ENCODE measurements at places on chromosomes 5 and 9. TPM values are rescaled to one million over a fixed set of nuclear protein-coding genes. Genes with fewer than 3 reads are reported as not detected.

DNA sequence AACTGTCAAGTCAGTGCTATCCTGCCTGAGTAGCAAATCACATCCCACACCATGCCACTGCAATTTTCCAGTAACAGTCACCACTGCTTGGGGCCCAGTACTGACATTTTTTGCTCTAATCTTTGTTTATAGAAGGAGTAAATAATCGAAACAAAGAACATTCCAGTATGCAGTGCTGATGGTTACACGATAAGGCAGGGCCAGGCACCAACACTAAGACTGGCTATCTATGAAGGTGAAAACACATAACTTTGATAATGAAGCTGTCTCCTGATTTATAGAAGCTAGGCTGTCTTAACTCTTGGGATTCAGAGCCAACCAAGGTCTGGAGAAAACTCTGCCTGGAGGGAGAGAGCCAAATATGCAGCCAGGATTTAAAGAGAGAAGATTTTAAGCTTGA, 365.3 kb downstream of the BNC2 start:
- no peak for DNase-seq

DNA sequence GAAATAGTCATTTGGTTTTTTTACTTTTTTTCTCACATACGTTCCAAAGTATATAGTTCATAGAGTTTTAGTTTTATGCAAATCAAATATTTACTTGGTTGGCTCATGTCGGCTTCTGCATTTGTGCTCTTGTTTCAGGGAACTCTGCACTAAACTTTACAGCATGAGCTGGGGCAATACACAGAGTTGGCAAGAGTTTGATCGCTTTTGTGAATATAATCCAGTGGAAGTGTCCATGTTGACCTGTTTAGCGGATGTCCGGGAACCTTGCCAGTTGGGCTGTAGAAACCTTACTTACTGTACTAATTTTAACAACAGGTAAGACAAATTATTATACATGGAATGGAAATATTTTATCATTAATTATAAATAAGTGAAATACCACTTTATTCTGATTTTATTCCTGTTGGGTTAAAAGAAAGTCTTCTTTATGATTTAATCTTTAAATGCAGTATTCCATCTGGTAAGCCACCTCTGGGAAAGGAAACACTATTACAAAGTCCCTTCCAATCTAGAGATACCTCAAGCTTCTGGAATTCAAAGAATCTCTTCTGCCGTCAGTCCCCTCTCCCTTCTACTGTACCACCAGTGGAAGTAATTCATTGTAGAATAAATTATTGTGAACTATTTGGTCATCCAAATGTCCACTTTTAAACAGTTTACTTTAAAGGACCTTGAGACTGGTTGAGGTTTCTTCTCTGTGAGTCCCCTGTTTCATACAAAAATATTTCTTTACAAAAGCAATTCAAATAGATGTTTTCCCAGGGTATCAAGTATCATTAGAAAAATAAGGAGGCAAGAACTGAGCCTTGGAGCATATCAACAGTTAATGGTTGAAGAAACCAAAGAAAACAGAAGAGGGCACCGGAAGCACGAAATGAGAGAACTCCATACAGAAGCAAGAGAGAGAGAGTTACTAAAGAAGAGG, 45.2 kb upstream of the GLIPR2 start:
- DNase-seq = no peak

INSL4 gene
- not detected for total RNA-seq

PCDHGC4 gene
- total RNA-seq = not detected

DNA sequence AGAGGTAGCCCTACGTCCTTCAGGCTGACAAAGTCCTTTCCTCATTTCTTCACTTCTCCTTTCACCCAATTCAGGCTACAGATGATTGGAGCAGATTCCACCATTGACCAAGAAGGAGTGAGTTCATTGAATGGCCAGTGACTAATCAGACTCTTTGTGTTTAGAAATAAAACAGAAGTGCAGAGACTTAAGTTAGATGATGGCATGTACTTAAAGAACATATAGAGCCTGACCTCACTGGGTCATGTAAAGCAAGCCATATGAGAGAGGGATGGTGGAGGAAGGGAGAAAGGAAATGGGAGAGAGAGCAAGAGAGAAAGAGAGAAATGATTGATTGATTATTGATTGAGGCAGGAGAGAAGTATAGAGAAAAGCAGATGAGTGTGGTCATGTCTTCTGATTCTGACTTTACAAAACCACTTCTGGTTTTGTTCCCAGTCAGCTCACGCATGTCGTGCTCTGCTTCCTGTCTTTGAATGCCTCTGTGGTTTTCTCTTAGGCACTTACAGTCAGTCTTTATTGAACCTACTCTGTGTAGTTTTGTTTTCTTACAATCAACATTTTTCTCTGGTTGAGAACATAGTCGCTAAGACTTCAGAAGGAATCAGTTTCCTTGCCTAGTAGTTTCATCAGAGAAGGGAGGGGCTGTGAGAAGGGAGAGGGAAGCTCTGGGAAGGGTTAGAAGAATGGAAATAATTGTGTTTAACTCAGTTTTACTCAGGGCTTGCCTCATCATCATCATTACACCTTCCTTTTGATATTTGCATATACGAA, 149.2 kb upstream of the KLF9 start:
- DNase-seq = peak; percentile 86

DNA sequence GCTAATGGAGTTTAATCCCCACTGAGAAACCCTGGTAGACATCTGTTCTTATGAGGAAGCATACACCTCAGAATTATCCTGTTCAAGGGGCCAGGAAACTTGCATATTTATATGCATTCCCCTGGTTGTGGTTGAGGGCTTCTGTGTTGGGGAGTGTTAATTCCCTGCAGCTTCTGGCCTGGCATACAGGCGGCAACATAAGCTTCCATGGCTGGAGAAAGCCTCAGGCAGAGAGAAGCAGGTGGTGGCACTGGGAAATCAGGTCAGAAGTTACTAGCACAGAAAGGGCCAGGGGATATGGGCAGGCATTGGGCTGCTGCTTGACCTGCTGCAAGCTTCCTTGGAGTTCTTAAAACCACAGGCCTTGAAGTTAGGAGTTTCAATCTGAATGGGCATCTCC, 166.1 kb upstream of the SEMA6A start:
- no peak for DNase-seq

ZFP2 gene
- 0.19 TPM for total RNA-seq

DNA sequence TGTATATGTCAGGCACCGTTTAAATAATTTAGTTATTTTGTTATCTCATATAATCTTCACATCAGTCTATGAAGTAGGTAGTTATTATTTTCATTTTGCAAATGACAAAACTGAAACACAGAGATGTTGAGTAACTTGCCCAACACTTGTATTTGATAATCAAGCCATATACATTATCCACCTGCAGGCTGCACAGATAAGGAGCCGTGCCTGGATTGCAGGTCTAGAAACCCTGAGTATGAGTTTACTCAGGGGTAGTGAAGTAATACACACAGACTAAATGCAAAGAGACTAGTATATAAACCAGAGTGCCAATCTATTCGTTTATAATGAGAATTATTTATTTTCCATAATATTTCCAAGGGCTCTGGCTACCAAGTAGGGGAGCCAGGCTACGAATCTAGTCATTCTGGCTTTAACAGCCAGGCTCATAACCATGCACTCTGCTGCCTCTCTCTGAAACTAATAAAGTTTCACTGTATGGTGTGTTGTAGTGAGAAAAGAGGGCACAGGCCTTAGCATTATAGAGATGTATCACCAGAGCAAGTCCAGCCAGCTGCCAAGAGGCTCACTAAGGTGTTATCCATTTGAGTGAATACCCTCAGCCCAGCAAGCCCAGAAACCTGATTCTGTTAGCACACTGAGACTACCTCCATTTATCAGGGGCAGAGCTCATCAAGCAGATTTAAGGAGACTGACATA, 4.5 kb downstream of the HEMGN start:
- no peak for DNase-seq

TLX3 gene
- not detected for total RNA-seq

DNA sequence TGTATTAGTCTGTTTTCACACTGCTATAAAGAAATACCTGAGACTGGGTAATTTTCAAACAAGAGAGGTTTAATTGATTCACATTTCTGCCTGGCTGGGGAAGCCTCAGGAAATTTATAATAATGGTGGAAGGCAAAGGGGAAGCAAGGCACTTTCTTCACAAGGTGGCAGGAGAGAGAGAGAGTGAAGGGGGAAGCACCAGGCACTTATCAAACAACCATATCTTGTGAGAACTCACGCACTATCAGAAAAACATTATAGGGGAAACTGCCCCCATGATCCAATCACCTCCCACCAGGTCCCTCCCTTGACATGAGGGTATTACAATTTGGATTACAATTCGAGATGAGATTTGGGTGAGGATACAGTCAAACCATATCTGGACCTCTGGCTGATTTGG, 34.7 kb downstream of the ADRB2 start:
- DNase-seq = no peak

- DNase-seq = no peak
These were observed 59.1 kb upstream of the PHF2 start for GRCh38 chr9:93517331-93517730.

DNA sequence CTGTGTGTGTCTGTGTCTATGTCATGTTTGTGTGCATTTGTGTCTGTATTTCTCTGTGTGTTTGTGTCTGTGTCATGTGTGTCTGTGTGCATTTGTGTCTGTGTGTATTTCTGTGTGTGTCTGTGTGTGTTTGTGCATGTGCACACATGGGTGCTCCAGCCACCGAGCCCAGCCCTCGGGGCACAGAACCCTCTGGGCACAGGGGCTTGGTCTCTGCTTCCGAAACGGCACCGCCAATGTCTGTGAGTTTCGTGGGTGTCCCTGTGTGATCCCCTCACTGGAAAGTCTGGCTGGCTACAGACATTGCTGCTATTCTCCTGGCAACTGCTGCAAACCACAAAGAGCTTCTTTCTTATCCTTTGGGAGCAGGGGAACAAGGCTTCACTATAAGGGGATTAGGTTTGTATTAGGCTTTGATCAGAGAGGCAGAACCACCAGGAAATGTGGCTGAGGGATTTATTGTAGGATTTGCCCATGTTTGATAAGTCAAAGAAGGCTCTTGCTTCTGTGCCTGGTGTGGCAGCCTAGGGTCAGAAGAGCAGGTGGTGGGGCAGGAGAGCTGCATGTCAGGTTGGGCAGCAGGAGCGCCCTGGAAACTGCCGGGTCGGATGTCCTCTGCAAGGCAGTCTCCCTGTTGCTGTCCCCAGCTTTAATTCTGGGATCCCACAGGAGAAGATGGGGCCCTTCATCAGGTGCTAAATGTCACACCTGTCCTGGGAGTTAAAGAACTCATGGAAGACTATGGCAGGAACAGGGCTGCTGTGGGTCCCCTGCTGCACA, 39.6 kb upstream of the FCN1 start:
- DNase-seq = no peak

GRCh38 chr5:160547872-160548271, 126.2 kb downstream of the PTTG1 start:
- DNase-seq = no peak

- no peak for DNase-seq
These were observed 683.8 kb downstream of the LRRC70 start for GRCh38 chr5:63262185-63262981.

DNA sequence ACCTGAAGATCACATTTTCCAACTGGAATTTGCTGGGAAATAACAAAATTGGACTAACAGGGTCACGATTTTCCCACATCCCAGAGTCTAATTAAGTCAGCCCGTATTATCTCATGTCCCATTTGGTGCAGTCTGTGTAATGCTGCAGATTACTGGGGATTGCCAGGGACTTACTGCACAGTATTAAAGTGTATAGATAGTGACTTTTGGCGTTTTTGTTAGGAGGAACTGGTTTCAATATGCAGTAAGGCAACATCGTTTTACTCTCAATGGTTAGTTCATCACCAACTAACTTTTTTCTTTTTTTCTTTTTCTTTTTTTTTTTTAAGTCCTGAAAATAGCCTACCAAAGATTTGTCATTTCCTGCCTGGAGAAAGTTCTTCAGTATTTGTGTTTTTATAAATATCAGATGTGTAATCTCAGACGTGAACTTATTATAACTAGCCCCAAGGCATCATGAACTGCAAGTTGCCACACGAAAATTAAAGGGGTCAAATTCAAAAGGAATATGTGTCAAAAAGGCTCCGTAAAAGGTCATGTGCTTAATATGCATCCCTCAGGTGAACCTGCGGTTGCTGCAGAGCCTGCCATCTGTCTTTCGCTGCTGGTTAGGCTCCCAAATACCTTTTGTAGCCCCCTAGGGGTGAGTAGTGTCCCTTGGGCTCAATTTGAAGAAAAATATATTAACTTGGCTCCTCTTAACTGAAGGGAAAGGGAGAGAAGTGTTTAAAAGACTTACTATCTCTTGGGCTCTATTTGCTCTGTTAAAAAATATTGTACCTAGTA, 176.7 kb upstream of the ADAMTSL1 start:
- no peak for DNase-seq

OR13C2 gene
- total RNA-seq = not detected

GRCh38 chr5:127094161-127094814, 21.0 kb upstream of the C5orf63 start:
- no peak for DNase-seq

DNA sequence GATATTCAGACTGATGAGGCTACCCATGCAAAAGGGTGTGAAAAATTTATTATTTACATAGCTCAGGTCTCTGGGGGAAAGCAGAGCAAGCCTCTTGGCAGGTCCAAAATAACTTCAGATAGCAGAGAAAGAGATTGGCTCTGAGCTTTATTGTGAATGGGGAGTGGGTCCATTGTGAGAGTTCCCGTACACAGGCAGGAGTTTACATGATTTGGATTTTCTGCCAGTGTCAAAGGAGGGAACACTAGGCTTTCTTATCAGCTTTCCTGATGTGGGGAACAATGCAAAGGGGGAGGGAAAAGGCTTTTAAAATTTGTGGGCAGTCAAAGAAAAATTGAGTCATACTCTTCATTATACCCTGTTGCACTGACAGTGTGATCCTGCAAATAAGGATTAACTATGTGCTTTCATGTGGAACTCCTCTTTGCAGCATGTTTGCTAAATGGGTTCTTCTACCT, 615.0 kb upstream of the RIOK2 start:
- no peak for DNase-seq

GRCh38 chr9:68904454-68904853, 109.5 kb downstream of the PRKACG start:
- DNase-seq = no peak

DNA sequence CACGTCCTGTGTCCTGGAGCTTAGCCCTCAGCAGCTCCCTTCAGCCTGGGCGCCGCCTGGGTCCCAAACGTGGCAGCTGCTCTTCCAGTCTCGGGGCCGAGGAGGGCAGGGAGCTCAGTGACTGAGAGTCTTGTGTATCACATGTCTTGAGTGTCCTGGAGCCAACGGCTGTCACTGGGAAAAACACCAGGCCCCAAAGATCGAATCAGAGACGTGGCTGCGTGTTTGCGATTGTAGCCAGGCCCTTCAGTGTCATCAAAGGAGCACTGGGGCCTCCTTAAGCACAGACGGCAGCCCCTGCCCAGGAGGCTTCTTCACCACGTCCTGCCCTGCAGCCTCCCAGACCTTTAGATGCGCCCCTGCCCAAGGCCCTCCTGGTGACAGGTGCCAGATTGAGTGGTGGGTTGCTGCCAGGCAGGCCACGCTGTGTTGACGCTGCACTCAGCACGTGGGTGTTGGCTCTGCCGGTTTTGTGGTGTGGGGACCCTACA, 5.7 kb upstream of the EXOC3 start:
- no peak for DNase-seq

DNA sequence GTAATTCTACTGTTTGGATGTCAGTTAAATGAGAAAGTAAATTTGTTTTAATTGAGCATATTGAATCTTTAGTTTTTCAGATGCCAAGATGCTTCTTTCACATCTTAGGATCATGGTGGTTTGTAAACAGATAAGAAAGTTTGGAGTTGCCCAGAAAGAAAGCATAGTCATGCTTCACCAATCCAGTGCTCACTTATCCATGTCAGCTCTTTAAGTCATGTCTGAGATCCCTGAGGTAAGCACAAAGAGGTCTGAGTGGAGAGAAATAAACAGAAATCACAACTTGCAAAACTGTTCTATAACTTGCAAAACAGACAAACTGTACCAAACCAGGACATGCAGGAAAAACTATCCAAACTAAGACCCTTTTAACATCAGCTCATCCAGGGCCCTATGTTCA, 87.7 kb downstream of the OSTF1 start:
- DNase-seq = no peak
